ENCODE measurements at places on chromosomes 1 and 21.

GRCh38 chr1:85611425-85611824 lies 30.9 kb downstream of the CCN1 start:
- DNase-seq: no peak

DNA sequence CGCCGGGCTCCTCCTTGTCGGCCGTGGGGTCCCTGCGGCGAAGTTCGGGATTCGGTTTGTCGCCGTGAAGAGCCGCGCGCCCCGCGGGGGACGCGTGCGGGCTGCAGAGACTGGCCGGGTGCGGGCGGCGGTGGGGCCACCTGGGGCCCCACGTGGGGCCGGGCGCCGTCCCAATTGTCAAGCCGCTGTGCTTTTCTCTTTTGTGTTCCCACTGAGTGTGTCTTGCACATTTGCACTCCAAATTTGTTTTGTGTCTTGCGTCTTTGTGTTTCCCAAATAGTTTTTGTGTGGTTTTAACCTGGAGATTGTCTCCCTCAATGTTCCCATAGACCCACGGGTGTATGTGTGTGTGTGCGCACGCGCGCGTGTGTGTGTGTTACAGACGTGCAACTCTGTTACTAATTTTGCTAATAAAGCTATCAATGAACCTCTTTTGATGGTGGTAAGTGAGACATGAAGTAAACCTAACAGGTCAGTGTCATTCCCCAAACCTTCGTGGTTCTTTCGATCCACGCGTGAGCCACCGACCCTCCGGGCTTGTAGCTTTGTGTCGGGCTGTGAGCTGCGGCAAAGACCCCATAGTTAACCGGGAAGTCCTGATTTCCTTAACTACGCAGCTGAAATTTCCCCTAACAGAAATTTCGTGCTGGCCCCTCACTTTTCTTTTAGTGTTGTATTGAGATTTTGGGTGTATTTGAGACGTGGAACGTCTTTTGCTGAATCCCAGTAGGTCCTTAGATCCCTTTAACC lies 708 bp downstream of the PRDM2 start:
- peak; percentile 25 for DNase-seq

DNA sequence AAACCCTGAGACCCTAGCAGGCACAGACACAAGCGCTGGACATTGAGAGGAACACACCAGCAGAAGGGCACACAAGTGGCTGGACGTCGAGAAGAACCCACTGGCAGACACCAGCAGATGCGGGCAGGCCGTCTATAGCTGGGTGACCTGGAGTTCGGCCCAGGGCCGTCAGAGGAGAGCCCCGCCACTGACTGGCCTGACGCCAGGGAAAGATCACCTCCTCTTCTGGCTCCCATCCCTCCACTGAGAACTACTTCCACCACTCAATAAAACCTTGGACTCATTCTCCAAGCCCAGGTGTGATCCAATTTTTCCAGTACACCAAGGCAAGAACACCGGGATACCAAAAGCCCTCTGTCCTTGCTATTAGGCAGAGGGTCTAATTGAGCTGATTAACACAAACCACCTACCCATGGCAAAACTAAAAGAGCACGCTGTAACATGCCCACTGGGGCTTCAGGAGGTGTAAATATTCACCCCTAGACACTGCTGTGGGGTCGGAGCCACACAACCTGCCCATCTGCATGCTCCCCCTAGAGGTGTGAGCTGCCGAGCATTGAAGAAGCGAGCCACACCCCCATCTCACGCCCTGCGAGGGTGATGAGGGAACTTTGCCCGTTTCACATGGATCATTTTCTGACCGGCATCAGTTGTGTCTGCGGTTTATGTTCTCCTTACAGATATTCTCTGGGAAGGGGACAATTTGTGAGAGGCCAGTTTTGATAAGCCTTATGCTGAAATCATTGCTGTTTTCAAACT lies 104.8 kb downstream of the HLX start:
- no peak for DNase-seq

- DNase-seq: peak; percentile 16
Measured at GRCh38 chr1:156419854-156420204, 50.8 kb downstream of the RHBG start.

DNA sequence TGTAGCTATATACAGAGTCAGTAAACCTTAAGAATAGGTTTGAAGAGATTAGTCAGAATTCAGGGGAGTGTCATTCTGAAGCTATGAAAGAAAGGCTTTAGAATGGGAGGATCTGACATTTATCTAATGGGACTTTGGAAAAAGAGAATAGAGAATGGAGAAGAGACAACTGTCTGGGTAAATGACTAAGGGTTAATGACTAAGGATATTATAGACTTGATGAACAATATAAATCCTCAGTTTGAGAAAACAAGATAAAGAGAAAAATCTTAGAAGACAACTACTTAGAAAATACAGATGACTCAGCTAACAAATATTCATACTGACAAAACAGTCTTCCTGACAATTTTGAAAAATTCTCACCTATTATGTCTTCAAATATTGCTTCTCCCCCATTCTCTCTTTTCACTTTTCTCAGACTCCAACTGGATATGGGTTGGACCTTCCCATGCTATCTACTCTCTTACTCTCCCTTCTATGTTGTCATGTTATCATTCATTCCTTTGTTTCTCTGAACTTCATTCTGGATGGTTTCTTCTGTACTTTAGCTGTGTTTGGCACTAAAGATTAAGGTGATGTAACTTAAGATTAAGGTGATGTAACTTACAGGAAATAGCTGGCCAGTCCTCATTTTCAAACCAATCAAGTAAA lies 20.4 kb downstream of the SLC16A1 start:
- DNase-seq: no peak

DNA sequence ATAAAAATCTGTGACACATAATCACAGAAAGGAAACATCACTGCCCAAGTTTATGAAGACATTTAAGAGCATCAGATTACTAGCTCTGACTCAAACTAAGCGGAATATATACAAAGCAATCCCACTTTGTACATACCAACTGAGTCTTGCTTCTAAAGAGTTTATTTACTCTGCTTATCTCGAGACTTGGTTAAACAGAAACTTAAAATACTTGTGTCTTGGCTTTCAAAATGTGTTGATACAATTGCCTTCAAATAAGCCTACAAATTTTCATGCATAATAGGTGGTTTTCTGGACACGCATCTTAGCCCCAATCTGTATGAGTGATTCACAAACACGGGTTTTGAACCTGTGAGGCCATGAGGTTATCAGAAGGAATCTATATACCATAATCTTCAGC lies 21.0 kb downstream of the CD160 start:
- no peak for DNase-seq

GRCh38 chr1:3040004-3040403 lies 18.7 kb downstream of the ACTRT2 start:
- DNase-seq: no peak

GRCh38 chr21:45470773-45471524 lies 66.0 kb downstream of the COL18A1 start:
- DNase-seq: no peak

- DNase-seq: no peak
Measured at GRCh38 chr1:147738739-147739476, 21.5 kb downstream of the GJA5 start.

- DNase-seq: no peak
Measured at GRCh38 chr1:5254131-5254725, 599.8 kb downstream of the AJAP1 start.

DNA sequence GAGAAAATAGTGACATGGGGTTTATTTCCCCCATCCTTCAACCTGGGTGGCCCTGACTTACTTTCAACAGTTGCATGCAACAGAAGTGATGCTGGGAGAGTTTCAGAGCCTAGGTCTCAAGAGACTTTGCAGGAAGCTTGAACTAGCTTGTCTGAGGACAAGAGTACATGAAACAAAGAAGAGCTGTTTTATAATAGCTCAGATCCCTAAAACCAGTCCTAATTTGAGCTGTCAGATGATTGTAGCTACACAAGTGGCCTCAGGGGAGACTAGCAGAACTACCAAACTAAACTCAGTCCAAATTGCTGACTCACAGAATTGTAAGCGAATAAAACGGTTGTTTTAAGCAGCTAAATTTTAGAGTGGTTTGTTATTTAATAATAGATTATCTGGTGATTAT lies 17.1 kb downstream of the RC3H1 start:
- no peak for DNase-seq

GRCh38 chr1:59879996-59880505 lies 46.5 kb downstream of the CYP2J2 start:
- no peak for DNase-seq

GRCh38 chr1:245915406-245915805 lies 591.7 kb downstream of the SMYD3 start:
- no peak for DNase-seq

DNA sequence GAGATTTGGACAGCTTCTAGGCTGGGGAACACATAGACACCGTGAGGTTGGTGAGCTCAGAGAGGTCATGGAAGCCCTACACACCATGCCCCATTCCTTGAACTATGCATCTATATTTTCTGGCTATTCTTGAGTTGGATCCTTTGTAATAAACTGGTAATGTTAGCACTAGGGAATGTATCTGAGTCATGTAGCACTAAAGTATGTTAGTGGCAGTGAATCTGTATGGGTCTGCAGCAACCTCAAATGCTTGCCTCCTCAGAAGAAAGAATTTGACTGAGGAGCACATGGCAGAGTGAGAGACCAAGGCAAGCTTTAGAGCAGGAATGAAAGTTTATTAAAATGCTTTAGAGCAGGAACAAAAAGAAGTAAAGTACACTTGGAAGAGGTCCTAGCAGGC lies 43.7 kb upstream of the LRRC7 start:
- DNase-seq: no peak

GRCh38 chr1:193909406-193910082 lies 723.1 kb upstream of the B3GALT2 start:
- no peak for DNase-seq

- DNase-seq: no peak
Measured at GRCh38 chr1:163083690-163084089, 14.5 kb downstream of the RGS4 start.

DNA sequence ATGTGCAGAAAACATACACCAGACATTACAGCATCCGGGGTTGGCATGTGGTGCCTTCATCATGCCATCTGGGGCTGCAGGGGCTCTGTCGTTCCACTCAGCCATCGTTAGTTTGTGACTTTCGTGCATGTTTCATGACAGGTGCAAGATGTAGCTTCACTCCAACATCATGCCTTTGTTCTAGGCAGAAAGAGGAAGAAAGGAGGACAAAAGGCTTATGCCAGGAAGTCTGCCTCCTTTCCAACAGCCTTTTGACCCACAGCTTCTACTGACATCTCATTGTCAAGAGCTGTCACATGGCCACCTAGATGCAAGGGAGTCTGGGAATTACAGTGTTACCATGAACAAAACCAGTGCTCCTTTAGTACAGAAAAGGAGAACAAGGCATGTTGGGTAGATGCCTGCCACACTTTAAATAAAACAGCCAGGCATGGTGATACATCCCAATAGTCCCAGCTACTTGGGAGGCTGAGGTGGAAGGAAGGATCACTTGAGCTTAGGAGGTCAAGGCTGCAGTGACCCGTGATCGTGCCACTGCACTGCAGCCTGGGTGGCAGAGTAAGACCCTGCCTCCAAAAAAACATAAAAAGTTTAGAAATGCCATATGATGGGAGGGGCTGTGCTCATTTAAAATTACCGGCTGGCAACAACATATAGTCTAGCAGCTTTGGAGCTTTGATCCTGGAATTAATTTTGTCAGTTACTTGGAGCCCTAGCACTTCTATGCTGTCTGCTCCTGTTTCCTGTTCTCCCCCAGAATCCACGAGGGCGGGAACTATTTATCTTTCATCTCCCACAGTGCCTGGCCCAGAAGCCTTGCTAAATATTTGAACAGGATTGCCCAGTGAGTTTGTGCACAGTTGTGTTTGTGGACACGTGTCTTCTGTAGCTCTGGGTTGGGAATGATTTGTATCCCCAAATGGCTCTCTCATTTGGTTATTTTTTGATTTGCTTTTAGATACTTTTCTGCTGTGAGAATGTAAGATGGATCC lies 7.4 kb downstream of the DOP1B start:
- DNase-seq: no peak

- DNase-seq: no peak
Measured at GRCh38 chr1:44061857-44062256, 30.6 kb upstream of the SLC6A9 start.

DNA sequence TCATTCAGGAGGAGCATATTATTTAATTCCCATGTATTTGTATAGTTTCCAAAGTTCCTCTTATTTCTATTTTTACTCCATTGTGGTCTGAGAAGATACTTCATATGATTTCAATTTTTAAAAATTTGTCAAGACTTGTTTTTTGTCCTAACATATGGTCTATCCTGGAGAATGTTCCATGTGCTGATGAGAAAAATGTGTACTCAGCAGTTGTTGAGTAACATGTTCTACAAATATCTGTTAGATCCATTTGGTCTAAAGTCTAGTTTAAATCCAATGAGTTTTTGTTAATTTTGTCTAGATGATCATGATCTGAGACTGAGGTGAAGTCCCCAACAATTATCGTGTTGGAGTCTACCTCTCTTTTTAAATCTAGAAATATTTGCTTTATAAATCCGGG lies 14.5 kb downstream of the PSMG1 start:
- no peak for DNase-seq

- no peak for DNase-seq
Measured at GRCh38 chr1:221762121-221762520, 20.2 kb upstream of the DUSP10 start.

GRCh38 chr1:212129781-212130180 lies 94.2 kb downstream of the DTL start:
- no peak for DNase-seq

- DNase-seq: peak; percentile 45
Measured at GRCh38 chr1:117674521-117675400, 68.9 kb downstream of the TENT5C start.

GRCh38 chr1:160610569-160611242 lies 31.4 kb upstream of the CD84 start:
- no peak for DNase-seq

DNA sequence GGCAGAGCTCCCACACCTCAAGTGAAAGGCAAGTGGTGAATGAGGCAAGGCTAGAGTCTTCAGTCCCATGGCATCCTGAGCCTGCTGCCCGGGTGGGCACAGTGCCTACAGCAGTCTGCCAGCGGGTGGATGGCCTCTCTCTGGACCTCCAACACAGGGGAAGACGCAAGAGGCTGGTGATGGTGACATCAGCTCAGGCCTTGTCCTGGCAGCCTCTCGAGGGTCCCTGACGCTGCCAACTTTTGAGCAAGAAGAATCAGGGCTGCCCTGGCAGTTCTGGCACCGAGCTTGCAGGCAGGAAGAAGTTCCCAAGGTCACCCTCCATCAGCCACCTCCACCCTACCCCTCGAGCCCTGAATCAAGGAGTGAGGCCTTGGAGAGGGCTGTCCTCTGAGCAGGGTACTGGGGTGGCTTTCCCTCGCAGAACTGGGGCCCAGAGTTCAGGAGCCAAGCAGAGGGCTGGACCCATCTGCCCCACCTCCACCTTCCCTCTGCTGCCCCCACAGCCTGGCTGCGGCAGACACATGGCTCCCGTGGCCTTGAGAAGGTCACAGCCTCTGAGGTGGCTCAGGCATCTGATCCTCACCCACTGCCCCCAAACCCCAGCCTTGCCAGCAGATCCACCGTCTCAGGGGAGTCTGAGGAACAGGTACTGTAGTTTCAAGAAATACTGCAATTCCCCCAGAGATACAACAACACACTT lies 5.8 kb downstream of the RAP1GAP start:
- no peak for DNase-seq

GRCh38 chr1:214364386-214364785 lies 83.4 kb downstream of the SMYD2 start:
- no peak for DNase-seq

GRCh38 chr1:8986814-8987190 lies 39.4 kb downstream of the SLC2A7 start:
- DNase-seq: no peak

All from effector CD4-positive, alpha-beta T cell (primary cell).